Foreskin fibroblast (primary cell): ENCODE measurements at places on chromosomes 16 and 17.

DNA sequence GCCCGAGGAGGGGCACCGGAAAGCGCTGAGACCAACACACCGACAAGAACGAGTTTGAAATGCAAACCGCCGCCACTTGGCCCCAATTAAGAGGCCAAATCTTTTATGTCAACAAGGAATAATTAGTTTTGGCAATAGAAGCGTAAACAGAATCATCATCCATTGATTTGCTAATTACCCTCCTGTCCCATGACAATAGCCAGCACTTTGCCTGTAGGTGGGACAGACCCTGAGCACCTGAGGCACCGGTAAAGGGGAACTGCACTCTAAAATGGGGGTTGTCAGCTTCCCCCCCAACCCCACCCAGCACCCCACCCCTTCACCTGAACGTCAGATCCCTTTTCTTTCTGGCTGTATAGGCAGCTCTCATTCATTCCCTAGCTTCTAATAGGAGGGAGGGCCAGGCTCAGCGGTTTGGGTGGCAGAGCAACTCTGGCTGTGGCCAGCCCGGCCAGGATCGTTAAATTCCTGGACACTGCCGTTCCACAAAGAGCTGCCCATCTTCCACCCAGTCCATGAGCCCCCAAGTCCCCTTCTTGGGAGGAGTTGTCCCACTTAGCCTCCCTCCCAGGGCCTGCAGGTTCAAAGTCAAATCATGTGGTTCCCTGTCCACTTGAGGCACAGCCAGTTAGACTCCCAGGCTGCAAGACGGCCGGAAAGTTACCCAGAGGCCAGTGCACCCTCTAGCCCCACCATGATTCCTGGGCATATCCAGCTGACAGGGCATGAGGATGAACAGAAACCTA, 45.8 kb downstream of the WNT3 start:
- DNase-seq: no peak

- peak; percentile 46 for DNase-seq
Observed at GRCh38 chr17:40417258-40417608, 463 bp downstream of the TOP2A start.

GRCh38 chr16:530111-530817, 2.8 kb downstream of the CAPN15 start:
- no peak for DNase-seq

DNA sequence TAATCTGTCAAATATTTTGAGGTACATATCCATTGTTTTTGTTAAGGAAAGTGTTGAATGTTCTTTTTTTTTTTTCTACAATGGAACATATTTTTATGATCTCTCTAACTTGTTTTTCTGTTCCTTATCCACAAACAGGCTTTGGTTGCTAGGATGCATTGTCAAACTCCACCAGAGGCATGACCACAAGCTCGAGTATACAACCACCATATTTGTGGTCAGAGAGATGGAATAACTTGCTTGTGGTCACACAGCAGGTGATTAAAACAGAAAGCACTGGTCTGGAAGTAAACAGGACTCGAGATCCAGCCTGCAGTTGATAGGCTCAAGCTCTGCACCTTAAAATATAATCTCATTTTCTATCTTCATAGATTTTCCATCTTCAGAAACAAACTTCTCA, 105.8 kb upstream of the ADAMTS18 start:
- no peak for DNase-seq

DNA sequence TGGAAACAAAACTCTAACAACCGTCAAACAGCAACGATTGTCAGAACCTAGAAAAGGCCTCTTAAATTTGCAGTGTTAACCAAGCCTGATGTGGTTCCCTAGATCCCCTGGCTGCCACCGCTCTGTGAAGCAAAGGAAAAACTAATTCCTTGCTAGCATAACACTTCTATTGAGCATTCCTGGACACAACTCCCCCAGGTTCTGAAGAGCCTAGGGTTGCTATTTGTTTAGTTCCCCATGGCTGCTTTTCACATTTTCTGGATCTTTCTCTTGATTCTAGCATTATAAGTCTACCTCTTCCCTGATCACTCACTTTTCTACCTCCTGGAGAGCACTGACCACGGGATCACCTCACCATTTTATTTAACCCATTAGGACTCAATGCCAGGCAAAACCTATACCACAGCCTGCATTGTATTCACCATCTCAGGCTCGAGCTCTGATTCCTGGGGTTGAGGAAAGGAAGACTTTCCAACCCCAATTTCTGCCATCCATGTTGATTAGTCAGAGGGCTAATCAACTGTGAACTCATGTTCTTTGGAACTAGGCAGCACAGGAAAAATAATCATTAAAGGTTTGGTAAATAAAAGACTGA, 692 bp upstream of the KCNJ16 start:
- DNase-seq: no peak

DNA sequence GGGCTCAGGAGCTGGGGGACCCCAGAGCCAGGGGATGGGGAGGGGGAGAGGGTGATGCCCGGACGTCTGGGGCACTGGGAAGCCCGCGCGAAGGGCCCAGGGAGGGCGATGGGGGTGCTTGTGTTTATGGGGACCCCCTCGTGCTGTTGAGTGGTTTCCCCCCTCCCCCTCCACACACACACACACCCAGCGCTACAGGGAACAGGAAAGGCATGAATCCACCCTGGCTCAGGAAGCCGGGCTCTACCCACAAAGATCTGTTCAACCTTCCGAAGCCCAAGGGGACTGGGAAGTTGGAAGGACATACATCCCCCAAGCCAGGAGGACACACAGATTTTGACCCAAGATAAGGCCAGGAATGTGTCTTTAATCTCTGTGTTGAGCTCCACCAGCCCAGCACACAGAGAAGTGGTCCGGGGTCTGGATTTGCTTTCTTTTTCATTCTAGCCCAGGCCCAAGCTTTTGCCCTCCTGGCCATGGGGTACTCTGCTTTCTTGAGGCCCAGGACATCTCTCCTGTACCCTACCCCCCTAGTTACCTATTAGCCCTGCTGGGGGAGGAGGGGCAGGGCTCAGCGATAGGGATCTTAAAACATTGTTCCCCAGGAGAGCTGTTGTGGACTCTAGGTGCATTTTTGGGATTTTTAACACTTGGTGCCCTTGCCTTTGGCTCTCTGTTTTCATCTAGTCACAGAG, 1.2 kb downstream of the UBALD2 start:
- DNase-seq: no peak

DNA sequence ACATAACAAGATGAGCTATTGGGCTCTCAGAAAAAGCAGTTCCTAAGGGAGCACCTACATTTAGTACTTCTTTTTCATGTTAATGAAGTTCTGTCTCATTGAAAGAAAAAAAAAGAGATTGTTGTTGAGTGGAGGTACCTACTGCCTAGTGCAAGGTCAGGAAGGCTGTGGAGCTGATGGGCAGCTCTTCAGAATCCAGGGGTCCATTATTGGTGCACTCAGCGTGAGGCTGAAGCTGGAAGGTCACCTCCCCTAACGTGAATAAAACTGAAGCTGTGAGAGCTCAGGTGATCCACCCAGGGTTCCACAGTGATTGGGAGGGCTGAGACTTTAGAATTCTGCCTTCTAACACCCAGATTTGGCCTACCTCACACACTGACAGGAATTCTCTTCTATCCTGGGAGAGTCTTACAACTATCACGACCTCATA, 153.9 kb upstream of the TBX2 start:
- no peak for DNase-seq

DNA sequence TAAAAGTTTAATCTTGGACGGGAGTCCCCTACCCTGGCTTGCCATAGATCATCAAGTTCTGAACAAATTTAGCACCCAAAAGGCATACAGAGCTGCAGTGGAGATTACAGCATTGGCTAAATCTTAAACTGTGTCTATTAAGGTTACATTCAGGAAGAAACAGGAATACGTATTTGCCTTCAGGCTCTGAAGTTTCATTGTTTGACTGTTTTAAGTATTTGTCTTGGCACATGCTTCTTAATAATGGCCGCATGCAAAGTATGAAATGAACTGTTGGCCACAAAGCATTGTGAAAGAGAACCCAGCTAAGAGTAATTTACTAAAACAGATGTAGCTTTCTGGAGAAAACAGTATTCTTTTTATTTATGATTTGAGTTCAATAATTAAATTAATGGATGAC, 63.9 kb upstream of the CNEP1R1 start:
- DNase-seq: peak; percentile 59

GRCh38 chr16:72013888-72014581, 5.5 kb downstream of the DHODH start:
- no peak for DNase-seq

GRCh38 chr17:41734139-41734948, at the start of gene HAP1:
Gene HAP1, minus strand, starts transcription at chr17:41734643. Its CDS starts 9 bp downstream, at chr17:41734634.
- DNase-seq: peak; percentile 16

DNA sequence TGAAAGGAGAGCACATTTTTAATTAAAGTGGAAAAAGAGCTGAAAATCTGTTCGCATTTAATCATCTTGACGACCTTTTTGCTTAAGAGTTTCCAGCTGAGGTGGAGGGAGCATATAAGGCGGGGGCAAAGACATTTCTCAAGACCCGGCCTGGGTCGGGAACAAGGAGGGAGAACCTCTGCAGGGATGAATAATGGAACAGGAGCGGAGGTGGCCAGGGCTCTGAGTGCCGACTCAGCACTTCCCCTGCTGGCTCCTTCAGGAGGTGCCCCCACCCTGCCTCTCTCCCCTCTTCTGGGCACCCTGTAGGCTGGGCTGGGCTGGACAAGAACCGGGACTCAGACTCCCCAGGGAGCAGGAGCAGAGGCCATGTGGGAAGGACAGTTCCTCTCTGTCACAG, 7.9 kb upstream of the NGFR start:
- no peak for DNase-seq

- DNase-seq: no peak
Observed at GRCh38 chr16:50252082-50252611, 14.2 kb upstream of the ADCY7 start.

GRCh38 chr17:77011173-77012011, 129.4 kb upstream of the SEC14L1 start:
- peak; percentile 22 for DNase-seq

DNA sequence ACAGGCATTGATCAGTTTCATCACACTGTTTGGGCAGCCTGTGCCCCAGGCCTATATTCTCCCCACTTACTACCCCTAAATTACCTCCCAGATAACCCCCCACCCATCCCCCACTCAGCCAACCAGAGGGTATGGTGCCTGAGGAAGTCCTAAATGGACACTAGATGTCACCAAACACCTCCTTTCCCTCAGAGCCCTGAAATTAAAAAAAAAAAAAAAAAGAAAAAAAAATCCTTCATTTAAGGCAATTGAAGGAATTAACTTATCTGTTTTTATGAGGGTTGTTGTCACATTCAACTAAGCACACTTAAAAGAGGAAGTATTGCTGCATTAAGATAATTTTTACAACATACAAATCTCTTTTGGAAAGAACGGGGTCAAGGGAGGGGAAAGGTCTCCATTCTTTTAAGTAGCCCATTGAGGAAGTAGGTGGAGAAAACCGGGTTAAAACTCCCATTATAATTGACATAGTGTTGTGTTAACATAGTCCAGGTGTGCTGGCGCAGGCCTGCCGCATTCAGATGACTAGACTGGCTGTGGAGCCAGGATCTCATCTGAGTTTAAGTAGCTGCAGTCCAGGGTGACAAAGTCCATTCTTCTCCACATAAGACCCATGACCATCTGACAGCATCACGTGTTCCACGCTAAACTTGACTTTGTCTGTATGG, 46.3 kb downstream of the SNX11 start:
- DNase-seq: peak; percentile 61

- DNase-seq: no peak
Observed at GRCh38 chr17:63828936-63829335, 1.5 kb upstream of the FTSJ3 start.

DNA sequence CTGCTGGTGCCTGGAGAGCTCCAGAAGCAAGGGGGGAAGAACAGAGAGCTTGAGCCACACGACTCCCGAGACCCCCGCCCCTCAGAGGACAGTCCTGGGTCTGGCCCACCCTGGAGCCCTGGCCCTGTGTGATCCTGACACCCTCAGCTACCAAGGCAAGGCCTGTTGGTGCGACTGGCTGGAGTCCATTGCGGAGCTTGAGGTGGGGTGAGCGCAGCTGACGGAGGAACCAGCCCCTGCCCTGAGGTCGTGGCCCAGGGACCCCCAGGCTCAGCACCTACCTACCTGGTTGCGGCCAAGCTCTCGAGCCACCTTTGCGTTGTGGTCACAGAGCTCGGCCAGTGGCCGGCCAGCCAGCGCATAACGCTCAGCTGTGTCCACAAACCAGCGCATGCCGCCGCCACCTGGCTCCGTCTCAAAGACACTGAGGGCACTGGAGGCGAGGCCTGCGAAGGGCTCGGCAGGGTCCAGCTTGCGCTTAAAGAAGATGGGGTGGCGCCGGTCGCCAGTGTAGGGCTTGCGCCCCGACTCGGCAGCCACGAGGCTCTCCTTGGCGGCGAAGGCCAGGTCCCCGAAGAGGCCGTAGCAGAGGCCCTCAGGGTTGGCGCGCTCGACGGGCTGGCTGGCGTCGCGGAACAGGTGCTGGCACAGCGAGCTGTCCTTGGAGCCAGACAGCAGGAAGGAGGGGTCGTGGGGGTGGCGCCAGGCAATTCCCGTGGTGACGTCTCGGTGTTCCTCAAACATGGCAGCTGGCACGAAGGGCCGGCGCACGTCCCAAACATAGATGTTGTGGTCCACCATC, 2.5 kb upstream of the JMJD8 start:
- DNase-seq: no peak

DNA sequence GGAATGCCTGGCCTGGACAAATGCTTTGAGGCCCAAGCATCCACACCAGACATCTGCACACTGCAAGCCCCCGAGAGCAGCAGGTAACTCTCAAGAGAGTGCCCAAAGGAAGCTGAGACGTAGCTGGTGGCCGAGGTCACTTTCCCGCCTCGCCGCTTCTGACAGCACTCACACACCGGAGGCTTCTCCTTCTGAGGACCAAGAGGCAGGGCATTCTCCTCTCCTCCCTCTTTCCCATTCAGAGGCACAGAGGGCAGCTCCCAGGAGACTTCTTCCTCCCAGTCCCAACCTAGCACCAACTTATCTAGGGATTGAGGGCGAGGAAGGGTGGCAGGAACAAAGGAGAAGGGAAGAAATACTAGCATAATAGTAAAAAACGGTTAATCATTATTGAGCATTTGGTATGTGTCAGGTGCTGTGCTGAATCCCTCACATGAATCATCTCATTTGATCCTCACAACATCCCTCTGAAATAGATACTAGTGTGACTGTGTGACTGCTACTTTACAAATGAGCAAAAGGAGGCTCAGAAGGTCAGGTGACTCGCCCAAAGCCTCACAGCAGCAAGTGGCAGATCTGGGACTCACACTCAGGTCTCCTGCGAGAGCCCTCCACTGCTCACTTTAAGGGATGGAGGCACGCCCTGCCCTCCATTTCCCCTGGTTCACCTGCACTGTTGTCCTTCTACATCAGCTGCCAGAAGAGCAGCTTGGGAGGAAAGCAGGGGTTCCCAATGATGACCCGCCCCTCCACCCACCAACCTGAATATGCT, 41.8 kb downstream of the MYO18A start:
- DNase-seq: peak; percentile 66

DNA sequence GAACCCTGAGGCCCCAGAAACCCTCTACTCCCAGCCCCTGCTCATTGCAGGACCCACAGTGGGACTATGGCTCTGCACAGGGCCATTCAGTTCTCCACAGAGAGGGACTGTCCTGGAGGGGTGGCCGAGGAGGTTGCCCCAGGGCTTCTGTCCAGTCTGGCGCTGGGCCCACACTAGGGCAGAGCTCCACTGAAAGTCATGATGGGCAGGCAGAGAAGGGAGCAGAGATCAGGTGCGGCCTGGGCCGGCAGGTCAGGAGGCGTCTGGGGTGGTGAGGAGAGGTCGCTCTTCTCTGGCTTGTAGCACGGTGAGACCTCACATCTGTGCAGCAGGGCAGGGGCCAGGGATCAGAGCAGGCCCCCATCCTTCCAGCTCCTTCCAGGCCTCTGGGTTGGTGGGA, 13.0 kb upstream of the PIK3R6 start:
- no peak for DNase-seq
